ENCODE measurements at places on chromosomes 11 and 22.

GRCh38 chr22:19982991-19983578 is 33.5 kb downstream of the ARVCF start:
- DNase-seq: no peak

GRCh38 chr11:120182372-120182771 is 28.5 kb upstream of the OAF start:
- DNase-seq: no peak

DNA sequence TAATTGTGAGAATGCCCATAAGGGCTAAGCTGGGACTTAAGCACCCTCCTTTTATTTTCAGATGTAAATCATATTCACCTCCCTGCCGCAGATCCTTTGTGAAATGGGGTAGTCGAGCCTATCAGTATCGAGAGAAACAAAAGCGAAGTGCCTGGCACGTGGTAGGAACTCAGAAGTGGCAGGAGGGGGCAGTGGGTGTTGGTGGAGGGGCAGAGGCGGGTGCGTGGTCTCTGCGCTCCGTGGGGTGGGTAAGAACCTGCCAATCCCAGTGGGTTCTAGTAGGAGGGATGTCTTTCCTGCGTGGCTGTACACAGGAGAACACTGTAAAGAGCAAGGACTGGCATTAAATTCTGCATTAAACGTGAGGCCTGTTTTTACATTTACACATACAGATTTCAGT is 21.8 kb upstream of the PARVB start:
- no peak for DNase-seq

GRCh38 chr11:118334745-118335144 is 7.8 kb downstream of the CD3D start:
- no peak for DNase-seq

DNA sequence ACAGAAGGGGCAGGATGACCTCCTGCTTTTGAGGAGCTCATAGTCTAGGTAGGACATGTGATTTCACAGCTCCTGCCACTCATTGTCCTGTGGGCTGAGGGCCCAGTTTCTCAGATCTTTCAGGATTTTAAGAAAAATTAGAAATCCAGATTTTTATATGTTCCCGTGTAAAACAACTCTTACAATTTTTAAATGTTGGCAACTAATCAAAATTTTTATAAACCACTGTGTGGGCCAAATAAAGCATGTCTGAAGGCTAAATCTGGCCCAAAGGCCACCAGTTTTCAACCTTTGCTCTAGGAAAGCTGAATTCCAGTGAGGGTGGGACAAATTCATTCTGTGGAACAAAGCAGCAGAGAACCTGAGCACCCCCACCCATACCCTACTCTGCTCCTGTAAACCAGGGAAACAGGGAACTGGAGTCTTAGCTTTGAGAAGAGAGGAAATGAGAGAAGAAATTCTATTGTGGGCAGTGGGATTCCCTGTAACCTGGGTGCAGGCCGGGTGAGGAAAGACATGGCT is 20.6 kb downstream of the LRRC32 start:
- no peak for DNase-seq
